Fibroblast of skin of right biceps (primary cell): ENCODE measurements at places on chromosomes 2 and 18.

- no peak for DNase-seq
Observed at GRCh38 chr2:49948091-49948490, 793.8 kb upstream of the FSHR start.

GRCh38 chr18:21264651-21265050, 22.6 kb downstream of the GREB1L start:
- DNase-seq = no peak

- DNase-seq = no peak
Observed at GRCh38 chr2:118911166-118911856, 30.7 kb upstream of the MARCO start.

GRCh38 chr2:18435426-18436037, 124.9 kb downstream of the RDH14 start:
- DNase-seq = peak; percentile 68

- no peak for DNase-seq
Observed at GRCh38 chr18:74290021-74290420, 1.7 kb downstream of the CYB5A start.

- DNase-seq = peak; percentile 47
Observed at GRCh38 chr18:55794288-55795052, 206.5 kb upstream of the TCF4 start.

DNA sequence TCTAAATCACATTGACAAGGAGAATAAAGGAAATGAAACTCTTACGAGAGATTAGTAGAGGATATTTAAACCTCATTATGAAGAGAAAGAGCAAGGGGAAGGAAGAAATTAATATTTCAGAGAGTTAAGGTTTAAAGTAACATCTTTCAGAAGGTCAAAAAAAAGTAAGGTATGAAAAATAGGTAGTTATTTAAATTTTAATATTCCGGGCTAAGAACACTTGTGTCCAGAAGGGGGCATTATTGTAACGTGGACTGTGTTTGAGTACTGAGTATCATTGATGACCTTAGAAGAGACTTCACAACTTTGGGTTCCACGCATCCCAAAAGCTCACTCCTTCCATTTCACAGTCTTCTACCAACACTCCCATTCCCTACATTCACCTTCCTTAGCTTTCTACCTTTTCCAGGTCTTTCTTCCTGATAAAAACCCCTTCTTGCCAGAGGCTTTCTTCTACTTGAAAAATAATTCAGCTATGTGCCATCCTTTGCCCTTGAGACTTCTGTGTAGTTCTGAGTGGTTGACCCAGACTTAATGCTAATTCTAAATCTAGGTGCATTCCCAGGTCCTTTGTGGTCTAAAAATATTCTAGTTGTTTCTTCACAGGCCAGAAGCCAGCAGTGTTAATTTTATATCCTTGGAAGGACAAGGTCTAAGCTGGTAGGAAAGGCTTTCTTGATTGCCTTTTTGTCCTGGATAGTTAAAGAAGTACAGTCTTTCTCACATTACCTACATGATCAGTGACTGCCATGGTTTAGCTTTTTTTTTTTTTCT, 16.5 kb downstream of the DYNC1I2 start:
- peak; percentile 23 for DNase-seq

DNA sequence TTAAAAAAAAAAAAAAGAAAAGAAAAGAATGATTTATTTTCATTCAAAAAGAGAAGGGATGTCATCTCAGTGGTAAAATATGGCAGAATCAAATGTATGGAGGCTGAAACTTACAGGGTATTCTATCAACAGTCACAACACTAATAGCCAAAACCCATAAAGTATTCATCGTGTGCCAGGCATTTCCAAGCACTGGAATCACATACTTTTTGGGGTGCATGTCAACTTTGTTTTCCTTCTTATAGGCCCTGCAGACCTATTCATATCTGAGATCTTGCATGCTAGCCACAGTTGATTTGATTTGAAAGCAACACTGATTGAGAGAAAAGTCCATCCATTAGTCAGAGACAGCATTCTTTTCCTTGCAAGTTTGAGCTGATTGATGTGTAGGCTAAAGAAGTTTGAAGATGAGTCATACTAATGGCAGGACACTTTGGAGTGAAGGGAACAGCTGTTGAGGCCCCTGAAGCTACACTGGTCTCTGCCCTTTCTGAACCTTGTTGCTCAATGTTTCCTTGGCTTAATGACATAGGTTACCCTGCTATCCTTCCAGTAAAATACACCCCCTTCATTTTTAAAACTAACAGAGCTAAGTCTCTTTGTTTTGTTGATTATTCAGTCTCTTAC, 22.0 kb downstream of the KATNAL2 start:
- peak; percentile 57 for DNase-seq

- no peak for DNase-seq
Observed at GRCh38 chr2:2044269-2045057, 286.6 kb downstream of the MYT1L start.

- DNase-seq = peak; percentile 56
Observed at GRCh38 chr2:3461801-3462492, 57.4 kb downstream of the ADI1 start.

GRCh38 chr18:55845221-55845620, 257.2 kb upstream of the TCF4 start:
- no peak for DNase-seq

DNA sequence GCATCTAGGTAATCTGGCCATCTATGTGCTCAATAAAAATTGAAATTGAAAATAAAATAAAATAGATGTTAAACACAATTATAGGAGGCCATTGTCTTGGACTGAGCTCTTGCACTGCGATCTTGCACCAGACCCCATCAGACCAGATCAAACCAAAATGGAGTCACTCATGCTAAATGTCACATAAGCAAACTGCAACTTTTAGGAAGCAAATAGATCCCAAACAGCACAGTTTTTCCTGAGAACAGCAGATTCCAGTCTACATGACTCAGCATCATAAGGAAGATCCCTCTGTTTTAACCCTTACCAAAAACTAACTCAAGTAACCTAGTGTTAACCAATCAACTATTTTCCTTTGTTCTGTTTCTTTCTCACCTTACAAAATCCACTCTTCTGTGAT, 57.7 kb upstream of the LRP1B start:
- DNase-seq = peak; percentile 3

GRCh38 chr2:61557381-61557780, 19.2 kb upstream of the XPO1 start:
- DNase-seq = no peak

GRCh38 chr2:77797088-77797487, 274.9 kb upstream of the LRRTM4 start:
- no peak for DNase-seq

DNA sequence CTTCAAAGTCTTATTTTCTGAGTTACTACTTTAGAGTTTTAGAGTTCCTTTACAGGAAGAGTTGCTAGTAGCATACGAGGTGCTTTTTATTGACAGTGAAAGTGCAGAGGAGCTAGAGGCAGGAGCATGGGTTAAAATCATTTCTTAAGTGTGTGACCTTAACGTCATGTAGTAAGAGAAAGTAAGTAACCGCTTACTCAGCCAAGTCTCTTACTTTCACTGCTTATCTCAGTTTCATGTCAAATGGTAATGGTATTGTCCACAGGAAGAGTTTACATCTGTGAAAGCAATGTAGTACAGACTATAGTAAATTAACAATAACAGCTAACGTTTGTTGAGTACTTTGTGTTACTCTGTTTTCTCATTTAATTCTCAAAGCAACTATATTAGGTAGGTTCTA, 12.6 kb downstream of the NDUFAF7 start:
- DNase-seq = no peak

DNA sequence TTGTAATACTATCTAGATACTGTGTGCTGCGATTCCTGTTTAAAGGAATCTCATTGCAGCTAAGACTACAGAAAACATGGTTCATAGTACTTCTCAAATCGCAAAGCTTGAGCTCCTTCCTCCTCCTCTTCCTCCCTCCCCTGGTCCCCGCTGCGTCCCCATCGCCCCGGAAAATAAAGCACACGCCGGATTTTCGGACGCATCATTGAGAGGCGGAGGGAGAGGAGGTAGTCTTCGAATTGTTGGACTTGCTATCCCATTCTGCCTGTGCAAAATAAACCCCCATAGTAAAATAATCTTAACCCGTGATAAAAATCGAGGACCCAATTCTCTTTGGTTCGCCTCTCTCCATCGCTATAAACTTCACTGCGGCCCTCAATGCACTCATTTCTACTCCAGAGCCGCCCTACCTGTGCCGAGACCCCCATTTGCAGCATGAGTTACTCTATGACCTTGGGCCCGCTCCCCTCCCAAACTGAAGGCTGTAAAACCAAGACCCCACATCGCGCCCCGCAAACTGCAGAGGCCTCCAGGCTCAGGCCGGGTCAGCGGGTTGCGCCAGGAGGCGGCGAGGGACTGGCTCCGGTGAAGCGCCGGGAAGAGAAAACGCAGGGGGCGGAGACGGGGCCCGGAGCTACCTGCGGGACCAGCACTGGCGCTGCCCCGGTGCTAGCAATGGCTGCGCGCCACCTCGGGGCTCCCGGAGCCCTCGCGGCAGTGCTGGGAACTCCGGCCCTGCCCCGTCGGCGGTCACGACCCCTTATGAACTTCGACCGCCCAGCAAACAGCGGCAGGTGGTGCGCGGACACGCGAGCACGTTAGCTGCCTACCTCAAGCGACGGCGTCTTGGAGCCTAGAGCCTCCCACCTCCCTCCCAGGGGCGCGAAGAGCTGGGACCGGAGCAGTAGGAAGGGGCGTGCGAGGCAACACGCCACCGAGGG, 649 bp downstream of the ESCO1 start:
- DNase-seq = peak; percentile 5

DNA sequence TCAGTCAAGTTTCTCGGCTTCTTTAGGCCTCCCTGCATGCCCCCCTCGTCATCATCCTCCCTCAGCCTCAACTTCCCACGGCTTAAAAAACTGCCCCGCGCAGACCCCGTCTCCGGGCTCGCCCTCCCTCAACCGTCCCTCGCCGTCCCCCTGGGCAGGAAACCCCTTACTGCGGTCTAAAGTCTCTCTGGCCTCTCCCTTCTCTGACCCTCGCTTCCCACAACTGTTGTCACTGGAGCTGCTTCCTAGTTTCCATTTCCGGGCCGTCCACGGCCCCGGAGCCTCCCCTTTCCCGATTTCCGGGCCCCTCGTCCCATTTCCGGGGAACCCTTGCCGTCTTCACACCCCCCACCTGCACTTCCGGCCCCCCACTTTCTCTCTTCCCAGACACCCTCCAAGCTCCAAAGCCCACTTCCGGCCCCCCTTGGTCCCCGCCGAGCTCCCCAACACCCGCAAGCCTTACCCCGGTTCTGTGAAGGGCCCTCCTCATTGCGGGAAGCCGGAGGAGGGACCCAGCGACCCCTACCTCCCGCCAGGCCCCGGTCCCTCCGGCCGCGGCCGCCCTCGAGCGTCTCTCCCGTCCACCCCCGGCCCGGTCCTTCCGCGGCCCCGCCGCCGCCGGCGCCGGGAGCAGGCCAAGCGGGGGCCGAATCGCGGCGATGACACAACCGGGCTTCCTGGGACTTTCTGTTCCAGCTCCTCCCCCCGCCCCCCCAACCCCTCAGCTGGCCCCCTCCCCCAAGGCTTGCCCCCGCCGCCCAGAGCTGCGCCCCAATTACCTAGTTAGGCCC, 513 bp downstream of the TRIP12 start:
- DNase-seq = peak; percentile 67

DNA sequence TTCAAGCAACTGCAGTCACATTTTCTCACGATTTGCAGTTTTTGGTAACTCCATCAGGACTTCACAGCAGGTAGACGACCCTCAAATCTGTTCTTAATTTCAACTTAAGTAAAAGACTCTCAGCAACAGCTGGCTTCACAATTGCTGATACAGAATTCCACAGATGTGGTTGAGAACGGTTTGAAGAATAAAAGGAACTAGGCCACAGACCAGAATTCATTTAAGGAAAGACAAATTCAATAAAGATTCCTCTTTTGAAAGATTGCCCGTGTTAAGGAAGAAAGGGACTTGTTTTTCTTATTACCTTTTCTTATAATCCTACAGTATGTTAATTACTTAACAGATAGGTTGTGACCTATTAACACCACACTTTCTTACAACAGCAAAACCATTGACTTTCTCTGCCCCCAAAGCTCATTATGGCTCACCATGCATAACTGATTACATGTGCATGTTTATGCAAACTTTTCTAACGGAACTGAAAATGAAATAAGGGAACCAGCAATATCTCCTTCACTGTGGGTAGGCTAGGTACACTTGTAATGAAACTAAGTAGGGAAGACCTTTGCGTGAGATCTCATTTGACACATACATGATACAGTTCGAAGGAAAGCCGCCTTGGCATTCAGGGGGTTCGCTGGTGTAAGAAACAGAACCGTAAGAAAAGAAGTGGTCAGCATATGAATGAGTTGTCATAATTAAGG, 4.7 kb upstream of the ZNF516 start:
- no peak for DNase-seq

DNA sequence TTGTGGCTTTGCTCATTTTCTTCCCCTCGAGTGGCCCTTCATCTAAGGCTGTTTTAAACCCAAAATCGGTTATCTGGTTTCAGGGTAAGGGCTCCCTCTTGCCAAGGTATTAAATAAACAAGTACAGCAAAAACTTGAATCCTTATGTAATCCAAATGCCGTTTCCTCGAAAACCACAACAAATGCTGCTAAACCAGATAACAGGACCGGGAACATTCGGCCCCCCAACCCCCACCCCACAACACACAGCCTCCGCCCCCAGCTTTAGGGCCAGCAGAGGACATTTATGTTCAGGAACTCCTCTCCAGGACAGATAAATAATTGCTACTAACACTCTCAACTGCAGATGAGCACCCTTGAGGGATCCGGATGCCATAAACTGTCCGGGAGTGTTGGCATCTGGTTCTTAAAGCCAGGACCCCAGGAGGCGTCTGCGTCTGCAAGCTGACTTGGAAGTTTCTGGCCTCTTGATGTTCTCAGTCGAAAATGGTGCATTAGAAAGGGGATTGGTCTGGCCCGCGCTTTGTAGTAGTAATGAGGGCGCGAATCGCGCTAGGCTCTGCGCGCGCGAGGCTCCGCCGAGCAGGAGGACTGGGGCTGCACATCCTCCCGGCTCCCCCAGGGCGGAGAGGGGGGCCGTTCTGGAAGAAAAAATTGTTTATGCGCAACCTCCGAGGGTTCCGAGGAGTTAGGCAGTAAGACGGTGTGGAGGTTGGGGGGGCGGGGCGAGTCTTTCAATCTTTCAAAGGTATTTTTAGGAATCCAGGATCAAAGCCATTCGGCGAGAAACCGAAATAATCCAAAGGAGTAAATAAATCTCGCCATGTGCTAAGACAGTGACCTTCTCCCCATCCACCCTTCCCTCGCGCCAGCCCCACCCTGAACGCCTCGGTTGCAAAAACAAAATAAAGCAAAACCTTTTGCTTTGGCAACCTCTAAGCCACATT, 3.9 kb upstream of the ID2 start:
- peak; percentile 85 for DNase-seq

DNA sequence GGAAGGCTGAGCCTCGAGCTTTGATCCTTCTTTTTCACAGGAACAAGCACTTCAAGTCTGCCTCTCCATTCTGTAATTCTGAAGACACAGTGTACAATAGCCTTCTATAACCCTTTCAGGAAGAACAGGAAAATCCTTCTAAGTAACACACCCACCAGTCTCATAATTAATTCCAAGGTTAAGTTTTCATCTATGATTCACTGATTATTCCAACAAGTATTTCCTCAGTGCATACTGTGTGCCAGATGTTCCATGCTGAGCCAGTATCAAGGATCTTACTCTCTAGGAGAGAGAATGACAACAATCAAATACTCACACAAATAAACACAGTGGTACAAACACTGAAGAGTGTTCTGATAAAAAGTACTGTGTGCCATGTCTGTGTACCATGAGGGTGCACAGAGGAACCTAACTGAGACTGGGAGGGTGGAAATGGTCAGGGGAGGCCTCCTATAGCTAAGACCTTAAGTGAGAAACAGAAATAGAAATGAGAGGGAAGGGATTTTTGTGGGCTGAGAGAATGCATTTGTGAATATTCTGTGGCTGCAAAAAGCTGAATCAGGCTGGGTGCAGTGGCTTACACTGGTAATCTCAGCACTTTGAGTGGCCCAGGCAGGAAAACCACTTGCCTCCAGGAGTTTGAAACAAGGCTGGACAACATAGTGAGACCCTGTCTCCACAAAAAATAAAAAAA, 7.3 kb upstream of the MTLN start:
- peak; percentile 65 for DNase-seq
